ENCODE measurements at places on chromosomes 11 and 22.

DNA sequence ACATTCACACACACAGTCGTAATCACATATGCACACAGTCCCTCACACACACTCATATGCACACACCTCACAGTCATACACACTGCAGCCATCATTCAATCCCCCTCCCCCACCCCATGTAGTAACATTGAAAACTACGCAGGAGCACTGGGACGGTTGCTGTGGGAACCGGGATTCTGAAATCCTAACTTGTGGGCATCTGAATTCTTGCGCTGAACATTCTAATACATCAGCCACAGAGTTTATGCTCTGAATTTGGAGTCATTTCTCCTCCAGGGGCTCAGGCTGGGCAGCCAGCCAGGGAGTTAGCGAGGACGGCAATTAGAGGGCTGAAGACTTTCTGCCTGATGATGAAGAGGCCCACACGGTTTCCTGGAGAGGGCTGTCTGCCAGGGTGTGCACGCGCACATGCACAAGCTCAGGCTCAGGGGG lies 32.7 kb downstream of the CD6 start:
- no peak for DNase-seq

GRCh38 chr22:25567251-25567675 lies 2.8 kb downstream of the GRK3 start:
- no peak for DNase-seq

DNA sequence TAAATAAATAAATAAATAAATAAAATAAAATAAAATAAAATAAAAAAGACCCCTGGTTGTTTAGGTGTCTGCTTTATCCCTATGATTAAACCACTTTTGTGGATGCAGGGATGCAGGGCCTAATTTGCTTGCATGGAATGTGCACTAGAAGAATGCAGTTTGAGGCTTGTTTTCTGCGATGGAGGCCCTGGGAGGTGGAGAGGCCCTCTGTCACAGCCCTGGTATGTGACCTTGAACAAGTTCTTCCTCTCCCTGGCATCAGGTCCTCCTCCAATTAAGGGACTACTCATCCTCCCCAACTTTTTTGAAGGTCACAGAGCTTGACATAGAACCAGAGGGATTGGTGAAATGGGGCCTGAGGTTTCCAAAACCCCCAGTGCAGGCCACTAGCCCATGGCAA lies 22.7 kb downstream of the KCNJ4 start:
- no peak for DNase-seq

DNA sequence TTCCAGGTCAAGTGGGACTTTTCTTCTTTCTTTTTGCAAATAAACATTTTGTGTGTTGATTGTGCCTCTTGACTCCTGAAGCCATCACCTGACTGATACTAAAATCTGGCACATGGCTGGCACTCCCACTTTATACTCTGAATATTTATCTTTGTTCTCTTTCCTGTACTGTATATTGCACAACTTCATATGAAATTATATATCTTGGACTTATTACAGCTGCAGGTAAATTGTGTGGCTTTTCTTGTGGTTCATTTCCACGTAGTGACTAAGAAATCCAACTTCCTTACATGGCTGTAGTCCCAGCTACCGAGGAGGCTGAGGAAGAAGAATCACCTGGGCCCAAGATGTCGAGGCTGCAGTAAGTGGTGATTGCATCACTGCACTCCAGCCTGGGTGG lies 23.7 kb upstream of the OR5B12 start:
- DNase-seq = no peak

DNA sequence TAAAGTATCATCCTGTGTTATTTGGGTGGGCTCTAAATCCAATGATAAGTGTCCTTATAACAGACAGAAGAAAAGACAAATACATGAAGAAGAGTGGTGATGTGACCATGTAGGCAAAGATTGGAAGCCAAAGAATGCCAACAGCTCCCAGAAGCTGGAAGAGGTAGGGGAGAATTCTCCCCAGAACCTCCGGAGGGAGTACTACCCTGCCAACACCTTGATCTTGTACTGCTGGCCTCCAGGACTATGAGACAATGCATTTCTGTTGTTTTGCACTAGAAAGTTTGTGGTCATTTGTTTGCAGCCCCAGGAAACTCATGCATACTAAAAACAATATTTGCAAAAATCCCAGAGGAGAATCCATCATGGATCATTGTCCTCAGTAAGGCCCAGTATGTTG lies 115.0 kb upstream of the ARHGAP20 start:
- DNase-seq = no peak

DNA sequence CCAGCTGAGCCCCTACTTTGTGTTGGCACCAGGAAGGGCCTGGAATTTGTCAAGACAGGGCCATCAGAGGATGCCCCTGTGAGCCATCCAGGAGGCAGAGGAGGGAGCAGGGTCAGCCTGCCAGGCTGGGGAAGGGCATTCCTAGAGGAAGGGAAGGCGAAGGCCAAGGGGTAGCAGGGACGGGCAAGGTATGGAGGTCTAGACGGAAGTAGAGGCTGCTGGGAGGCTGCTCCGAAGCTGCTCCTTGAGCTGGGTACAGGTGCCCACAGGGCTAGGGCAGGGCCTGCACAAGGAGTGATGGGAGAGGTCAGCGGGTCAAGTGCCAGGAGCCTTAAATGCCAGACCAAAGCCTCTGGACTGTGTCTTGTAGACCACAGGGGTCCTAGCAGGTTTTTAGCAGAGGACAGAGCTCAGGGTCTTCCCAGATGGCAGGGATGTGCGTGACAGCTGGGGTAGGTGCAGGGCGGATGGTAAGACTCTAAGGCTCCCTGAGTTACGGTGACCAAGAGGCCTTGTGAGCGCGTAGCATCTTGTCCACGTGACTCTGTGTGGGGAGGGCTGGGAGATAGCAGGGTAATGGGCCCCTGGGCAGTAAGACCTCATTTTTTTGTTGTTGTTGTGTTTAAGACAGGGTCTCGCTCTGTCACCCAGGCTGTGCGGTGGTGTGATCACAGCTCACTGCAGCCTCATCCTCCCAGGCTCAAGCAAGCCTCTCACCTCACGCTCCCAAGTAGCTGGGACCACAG lies 31.7 kb upstream of the CSNK1E start:
- no peak for DNase-seq

- DNase-seq = no peak
Measured at GRCh38 chr22:50723991-50724390, 14.0 kb upstream of the ACR start.

- no peak for DNase-seq
Measured at GRCh38 chr11:11081776-11082175, 223.9 kb upstream of the ZBED5 start.

GRCh38 chr11:111937844-111938243 lies 701 bp downstream of the DIXDC1 start:
- no peak for DNase-seq

DNA sequence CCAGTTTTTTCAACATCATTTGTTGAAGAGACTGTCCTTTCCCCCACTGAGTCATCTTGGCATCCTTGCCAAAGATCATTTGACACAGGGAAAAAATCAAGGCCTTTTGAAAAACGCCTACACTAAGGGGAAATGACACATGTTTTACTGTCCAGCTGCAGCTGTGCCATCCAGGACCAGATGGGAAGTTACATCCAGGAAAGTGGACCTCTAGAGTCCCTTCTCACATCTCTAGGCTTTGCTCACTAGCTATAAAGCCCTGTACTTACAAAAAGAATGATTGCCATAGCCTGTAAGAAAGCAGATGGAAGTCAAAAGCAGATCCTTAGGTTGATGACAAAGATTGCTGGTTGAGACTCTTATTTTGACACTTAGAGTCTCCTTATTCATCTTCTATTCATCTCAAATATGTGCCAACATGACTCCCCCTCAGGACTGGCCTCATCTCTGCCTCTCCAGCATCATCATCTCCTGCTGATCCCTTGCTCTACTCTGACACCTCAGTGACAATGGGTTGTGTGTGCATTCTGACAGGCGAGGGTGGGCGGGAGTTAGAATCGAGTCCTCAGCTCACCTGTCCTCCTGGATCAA lies 22.8 kb downstream of the OSBP2 start:
- no peak for DNase-seq

DNA sequence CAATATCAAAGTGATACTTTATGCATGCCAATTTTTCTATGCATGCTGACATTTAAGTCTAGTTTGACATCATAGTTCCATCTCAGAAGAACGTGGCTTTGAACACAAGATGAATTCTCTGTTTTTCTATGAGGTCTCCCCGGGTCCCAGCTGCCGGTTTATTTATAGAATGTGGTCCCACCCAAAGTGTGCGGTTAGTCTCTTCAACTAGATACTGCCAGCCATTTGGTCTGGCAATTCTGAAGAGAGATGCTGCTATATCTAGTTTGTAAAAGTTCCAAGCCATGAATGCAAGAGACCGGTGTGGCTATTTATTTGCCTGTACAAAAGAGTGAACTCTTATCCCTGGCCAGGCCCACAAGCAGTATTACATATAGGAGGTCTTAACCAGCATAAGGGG lies 9.2 kb downstream of the OR5A2 start:
- DNase-seq = no peak

- DNase-seq = no peak
Measured at GRCh38 chr22:46469711-46470110, 67.7 kb downstream of the CELSR1 start.

- DNase-seq = no peak
Measured at GRCh38 chr22:20316844-20317401, 2.9 kb downstream of the DGCR6L start.

DNA sequence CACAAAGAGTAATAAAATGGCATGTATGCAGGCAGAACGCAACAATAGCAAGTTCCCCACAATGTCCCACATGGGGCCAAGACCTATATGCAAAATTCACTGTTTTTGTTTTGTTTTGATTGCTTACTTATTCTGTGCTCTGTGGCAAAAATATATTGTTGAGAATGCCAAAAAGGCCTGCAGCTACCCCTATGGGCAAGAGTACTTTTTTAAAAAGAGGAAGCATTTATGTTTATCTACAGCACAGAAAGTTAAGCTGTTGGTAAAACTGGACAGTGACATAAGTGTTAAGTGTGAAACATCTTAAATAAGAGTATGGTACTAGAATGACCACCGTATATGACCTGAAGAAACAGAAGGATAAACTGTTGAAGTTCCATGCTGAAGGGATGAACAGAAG lies 301.9 kb upstream of the ZC3H12C start:
- DNase-seq = no peak

- DNase-seq = no peak
Measured at GRCh38 chr11:11020747-11021149, 162.9 kb upstream of the ZBED5 start.

DNA sequence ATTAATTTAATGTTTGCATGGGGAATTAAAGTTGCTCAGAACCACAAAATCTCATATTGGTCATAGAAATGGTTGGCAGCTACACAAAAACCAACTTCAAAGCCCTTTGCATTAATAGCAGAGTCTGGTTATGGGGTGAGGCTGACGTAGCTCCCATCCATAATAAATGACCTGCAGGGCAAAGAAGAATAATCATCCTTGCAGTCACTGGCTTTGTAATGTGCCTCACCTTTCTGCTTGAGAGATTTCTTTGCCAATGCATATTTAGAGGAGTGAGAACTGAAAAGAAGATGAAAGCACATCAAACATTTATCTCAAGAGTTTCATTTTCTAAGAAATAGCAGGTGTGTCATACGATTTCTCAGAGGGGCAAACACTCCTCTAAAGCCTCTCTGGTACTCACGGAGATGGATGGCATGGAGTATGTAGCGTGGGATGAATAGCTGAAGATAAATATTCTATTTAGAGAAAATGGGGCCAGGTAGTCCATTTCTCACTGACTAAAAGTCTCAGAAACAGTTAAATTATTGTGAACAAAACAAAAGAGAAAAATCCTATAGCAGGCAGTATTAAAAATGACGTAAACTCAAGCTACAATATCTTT lies 1491.9 kb downstream of the FAM181B start:
- no peak for DNase-seq

DNA sequence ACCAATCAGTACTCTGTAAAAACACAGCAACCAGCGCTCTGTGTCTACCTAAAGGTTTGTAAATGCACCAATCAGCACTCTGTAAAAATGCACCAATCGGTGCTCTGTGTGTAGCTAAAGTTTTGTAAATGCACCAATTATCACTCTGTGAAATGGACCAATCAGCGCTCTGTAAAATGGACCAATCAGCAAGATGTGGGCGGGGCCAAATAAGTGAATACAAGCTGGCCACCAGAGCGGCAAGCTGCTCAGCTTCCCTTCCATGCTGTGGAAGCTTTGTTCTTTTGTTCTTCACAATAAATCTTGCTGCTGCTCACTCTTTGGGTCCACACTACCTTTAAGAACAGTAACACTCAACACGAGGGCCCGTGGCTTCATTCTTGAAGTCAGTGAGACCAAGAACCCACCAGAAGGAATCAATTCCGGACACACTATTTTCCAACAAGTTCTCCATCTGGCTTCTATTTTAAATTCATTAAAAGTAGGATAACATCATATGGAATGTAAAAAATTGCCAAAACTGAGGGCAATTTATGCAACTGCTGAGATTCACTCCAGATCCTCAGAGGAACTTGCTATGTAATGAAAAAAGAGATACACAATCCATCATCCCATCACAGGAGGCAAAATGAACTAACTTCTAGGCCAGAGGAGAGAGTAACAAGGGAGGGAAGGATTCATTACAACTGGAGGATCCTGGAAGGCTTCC lies 3.1 kb upstream of the PANX1 start:
- no peak for DNase-seq

DNA sequence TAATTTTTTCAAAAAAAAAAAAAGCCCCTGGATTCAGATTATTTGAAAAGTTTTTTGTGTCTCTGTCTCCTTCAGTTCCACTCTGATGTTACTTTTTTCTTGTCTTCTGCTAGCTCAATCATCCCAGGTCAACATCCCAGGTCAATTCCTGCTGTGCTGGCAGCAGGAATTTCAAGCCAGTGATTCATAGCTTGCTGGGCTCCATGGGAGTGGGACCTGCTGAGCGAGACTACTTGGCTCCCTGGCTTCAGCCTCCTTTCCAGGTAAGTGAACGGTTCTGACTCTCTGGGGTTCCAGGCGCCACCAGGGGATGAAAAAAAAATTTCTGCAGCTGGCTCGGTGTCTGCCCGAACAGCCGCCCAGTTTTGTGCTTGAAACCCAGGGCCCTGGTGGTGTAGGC lies 31.4 kb downstream of the PLAAT5 start:
- no peak for DNase-seq

DNA sequence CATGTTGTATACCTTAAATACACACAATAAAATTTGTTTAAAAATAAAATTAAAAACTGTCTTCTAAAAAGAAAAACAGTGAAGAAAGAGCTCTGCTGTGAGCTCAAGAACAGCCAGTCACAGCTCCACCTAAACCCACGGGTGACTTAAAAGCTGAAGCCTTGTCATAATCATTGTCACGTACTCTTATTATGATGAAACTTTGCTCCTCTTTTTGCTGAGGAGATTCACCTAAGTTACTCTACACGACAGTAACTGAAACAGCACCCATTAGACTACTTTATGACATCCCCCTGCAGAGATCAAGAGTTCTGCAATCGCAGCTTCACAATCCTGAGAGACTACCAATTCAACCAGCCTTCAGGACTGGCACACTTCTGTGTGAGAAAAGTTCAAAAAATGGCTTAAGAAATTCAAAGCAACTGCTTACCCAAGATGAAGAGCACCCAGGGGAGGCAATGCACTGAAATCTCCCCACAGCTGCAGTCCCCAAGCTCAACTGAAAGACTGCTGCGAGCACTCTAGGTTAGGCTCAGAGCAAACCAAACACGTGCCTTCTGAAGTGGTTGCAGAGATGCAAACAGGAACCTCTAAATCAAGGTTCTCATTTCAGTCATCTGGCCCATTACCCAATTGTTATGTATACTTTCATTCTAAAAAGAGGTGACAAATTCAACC lies at the start of gene JAML:
Gene JAML, minus strand, starts transcription at position 501 of the 678 bp plus-strand sequence. CDS start 10,145 bp downstream, outside the sequence.
- DNase-seq = no peak

GRCh38 chr11:8252388-8252787 lies 11.3 kb downstream of the LMO1 start:
- DNase-seq = no peak

All from stimulated activated CD8-positive, alpha-beta memory T cell treated with anti-CD3 and anti-CD28 coated beads, Interleukin-7, amount 100 ng/mL, for 24 hours (primary cell).